Activated T-cell treated with anti-CD3 and anti-CD28 coated beads for 1 hour (primary cell): ENCODE measurements at places on chromosomes 7 and 10.

DNA sequence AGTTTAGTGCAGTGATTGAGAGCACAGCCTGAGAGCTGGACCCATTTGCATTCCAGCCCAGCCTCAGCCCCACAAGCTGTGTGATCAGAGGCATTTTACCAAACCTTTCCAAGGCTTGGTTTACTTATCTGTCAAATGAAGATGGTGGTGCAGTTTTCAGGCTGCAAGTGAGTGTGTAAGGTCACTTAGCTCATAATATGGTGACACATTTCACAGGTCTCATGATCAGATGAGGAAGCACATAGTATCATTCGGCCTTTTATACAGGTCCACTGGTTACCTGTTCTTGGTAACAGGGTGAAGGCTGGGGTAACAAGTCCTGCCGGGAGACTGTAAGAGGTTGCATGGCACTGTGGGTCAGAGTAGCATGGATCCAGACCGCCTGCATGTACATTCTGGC is 371.7 kb downstream of the LRMDA start:
- DNase-seq = no peak

GRCh38 chr10:85915245-85915846 is 451.2 kb downstream of the GRID1 start:
- no peak for DNase-seq

- DNase-seq = no peak
Observed at GRCh38 chr7:116145245-116145852, 65.0 kb upstream of the TES start.

- no peak for DNase-seq
Observed at GRCh38 chr10:62885684-62886461, 69.7 kb upstream of the EGR2 start.

DNA sequence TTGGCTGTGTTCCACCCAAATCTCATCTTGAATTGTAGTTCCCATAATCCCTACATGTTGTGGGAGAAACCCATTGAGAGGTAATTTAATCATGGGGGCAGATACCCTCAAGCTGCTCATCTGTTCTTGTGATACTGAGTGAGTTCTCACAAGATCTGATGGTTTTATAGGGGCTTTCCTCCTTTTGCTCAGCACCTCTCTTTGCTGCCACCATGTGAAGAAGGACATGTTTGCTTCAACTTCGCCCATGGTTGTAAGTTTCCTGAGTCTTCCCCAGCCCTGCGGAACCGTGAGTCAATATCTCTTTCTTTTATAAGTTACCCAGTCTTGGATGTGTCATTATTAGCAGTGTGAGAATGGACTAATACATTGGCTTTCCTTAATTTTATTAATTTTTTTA is 527.8 kb downstream of the MDFIC start:
- DNase-seq = no peak

DNA sequence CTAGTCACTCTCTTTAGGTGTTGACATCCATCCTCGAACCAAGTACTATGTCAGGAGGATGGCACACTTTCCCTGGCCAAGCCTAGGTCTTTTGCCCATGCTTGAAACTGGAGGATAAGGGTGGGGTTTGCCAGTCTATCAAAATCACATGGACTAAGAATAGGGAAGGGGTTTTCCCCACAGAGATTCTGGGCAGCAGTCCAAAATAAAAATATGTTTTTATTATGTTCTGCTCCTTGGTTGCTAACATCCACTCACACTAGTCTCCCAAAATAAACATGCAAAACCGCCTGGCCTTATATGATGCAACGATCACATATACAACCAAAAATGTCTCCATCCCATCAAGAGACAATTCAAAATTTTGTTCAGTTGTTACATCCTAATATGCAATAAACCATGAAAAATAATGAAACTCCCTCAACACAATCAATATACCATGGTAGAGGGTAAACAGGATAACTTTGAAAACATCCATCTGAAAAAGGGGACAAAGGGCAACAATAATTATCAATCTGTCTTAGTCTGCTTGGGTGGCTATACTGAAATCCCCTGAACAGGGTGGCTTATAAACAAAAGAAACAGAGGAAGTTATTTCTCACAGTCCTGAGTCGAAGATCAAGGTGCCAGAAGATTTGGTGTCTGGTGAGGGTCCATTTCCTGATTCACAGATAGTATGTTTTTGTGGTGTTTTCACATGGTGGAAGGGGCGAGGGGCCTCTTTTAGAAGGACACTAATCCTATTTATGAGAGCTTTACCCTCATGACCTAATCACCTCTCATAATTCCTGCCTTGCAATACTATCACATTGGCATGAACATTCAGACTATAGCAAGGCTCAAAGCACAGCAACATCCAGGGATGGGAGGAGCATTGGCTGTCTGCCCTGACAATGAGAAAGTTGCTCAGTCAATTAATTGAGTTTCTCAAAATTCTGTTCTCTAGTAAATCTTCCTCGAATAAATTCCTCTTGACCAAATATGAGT is 159.3 kb downstream of the ETV1 start:
- DNase-seq = no peak

GRCh38 chr10:7492660-7493046 is 81.8 kb upstream of the SFMBT2 start:
- DNase-seq = no peak

DNA sequence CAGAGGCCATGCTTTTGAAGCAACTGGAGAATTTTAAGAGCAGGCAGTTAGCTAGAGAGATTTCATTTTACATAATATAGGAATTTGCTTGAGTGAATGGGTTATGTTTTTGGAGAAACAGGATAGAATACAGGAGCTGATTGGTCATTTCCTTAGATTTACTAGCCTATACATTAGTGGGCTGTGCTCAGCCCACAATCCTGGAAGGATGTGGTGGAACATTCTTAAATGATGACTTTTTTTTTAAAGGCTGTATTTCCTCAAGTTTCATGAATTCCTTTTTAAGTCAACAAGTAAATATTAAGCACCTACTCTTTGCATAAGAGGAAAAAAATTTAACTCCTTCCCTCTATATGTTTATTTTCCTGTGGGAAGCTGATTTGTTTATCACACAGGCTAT is 314.4 kb upstream of the BMPER start:
- no peak for DNase-seq

DNA sequence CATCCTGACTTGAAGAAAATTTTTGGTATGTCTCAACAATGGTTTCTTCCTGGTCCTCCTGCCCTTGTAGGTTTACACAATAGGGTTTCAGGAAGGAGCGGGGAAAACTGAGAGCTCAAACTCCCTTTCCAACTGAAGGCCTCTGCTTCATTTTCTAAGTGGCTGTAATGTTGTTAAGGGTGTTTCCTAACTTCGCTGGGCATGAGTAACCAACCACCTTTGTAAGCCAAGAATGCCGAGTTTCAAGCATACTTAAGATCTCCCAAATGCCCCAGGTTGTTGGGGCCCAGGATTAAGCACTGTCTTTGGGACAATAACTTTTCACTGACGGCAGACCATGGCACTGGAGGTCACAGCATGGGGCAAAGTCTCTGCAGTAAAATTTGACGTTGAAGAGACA is 33.6 kb upstream of the DRGX start:
- DNase-seq = no peak

DNA sequence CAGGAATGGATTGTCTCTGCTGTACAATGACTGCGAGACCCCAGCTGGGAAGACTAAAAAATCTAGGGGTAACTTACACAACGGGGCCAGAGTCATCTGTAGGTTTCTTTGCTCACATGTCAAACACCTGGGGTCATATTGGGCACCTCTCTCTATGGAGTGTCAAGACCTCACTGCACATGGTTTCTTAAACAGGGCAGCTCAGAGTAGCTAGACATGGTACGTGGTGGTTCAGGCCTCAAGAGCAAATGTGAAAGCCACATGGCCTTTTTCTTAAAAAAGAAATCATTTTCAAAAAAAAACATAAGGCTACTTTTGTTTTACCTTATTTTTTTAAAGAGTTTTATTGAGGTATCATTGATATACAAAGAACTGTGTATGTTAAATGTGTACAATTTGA is 162.2 kb upstream of the ITGB1 start:
- no peak for DNase-seq

DNA sequence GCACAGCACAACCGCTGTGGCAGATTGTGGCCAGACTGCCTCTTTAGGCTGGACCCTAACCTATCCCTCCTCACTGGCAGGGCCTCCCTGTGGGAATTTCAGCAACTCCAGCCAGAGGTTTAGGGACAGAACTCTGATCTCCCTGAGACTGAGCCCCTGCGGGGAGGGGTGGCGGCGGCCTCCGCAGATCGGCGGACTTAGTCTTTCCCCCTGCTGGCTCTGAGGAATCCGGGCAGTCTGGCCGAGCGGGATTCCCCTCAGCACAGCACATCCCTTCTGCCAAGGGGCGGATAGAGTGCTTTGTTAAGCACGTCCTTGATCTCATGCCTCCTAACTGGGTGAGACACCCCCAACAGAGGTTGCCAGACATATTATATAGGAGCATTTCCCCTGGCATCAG is 224.2 kb upstream of the NPY start:
- DNase-seq = no peak

DNA sequence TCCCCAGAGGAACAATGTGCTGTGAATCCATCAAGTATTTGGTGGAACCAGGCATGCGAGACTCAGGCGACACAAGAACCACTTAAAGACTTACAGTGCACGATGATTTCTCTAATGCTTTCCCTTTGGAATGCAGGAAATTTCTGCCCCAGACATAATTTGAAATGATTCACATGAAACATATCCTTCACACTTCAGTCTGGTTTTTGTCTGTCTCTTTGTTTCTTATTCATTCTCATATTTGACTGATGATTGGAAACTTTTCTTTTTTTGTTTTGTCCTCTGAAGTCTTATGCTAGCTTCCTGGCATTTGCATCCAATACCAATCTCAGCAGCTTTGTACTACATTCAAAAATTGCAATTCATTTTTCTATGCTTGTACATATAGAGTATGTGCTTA is 502.8 kb downstream of the PHTF2 start:
- no peak for DNase-seq

GRCh38 chr7:129136887-129137642 is 7.4 kb upstream of the TSPAN33 start:
- no peak for DNase-seq

DNA sequence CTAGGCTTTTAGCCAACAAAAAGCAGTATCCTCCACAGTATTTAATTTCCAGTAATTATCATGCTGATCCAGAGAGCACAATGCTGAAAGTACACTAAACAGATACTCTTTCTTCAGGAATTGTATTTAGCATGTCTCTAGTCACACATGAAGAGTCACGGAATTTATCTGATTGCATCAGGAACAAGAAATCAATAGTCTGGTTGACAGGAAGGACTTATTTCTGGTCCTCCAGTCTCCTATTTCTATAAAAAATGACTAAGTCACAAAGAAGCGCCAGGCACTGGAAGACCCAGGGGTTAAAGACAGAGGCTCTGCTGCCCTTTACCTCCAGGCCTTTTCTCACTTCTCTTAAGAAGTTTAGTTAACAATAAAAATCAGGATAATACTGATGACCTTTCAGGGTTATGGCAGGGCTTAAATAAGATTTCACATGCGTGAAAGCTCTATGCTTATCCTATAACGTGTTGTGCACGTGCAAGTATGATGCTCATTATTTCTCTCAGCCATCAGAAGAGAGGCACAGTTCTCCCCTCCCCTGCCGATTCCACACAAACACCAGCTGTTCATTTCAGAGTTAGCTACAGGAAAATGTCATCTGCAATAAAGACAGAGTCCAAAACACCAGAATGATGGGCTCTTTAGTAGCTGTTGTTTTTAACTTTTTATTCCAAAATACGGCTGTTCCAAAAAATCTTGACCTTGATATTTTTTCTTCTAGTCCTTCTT is 36.9 kb downstream of the SLC26A4 start:
- no peak for DNase-seq

- no peak for DNase-seq
Observed at GRCh38 chr10:58448121-58448935, 63.1 kb downstream of the TFAM start.

DNA sequence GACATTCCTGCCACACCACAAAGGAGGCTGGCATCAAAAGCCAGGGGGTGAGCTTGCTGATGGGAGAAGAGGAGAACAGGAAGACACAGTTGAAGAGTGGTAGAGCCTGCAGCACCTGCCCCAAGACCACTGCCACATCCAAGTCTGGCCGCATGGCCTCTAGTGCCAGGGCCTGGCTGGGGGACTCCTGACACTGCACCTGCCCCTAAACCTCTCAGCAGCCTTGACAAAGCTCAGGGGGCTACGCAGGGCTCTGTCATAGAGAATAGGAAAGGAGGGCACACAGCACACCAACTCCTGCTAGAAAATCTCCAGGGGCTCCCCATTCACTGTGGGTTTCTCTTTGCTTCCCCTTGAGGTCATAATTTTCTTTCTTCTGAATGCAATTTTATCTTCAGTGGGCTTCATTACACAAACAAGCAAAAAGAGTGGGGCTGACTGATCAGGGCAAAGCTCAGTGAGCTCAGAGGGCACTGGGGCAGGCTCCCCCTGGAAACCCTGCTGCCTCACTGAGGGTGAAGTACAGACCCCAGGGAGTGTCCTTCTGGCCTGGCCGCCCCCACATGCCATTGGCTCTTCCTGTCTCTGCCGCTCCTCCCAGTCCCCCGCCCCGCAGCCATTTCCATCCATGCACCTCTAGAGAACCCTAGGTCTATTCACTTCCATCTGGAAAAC is 37.2 kb downstream of the VOPP1 start:
- DNase-seq = no peak

DNA sequence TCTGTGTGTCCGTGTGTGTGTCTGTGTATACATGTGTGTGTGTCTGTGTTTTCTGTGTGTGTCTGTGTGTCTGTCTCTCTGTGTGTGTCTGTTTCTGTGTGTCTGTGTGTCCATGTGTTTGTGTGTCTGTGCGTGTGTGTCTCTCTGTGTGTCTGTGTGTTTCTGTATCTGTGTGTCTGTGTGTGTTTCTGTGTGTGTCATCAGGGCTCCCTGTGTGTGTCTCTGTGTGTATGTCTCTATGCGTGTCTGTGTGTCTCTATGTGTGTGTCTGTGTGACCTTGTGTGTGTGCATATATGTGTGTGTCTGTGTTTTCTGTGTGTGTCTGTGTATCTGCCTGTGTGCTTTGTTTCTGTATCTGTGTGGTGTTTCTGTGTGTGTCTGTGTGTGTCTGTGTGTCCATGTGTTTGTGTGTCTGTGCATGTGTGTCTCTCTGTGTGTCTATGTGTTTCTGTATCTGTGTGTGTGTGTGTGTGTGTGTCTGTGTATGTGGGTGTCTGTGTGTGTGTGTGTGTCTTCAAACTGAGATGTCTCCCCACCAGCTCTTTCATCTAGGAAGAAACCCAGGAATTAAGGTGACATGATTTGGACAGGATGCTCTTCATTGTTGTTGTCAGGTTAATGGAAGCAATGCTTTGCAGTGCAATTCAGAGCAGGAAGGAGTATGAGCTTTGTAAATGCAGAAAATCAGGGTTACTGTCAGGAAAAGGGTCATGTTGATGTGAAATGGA is 20.7 kb upstream of the PPIF start:
- no peak for DNase-seq
